ENCODE measurements at places on chromosomes 5 and 9. TPM values are rescaled to one million over a fixed set of nuclear protein-coding genes. Genes with fewer than 3 reads are reported as not detected.

EDIL3 gene
- 41.7 TPM for total RNA-seq

- DNase-seq, result no peak
Measured at GRCh38 chr5:176543428-176544182, 5.5 kb upstream of the CDHR2 start.

- DNase-seq, result no peak
Measured at GRCh38 chr5:78624011-78624541, 24.5 kb downstream of the LHFPL2 start.

DNA sequence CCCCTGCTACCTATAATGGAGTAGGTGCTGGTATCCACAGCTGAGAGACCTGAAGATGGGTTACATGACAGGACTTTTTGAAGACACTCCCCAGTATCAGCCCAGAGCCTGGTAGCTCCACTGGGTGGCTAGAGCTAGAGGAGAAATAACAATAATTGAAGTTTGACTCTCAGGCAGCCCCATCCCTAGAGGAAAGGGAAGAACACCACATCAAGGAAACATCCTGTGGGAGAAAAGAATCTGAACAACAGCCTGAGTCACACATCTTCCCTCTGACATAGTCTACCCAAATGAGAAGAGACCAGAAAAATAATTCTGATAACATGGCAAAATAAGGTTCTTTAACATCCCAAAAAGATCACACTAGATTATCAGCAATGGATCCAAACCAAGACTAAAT, 432.1 kb downstream of the CDH18 start:
- DNase-seq, result no peak

DNA sequence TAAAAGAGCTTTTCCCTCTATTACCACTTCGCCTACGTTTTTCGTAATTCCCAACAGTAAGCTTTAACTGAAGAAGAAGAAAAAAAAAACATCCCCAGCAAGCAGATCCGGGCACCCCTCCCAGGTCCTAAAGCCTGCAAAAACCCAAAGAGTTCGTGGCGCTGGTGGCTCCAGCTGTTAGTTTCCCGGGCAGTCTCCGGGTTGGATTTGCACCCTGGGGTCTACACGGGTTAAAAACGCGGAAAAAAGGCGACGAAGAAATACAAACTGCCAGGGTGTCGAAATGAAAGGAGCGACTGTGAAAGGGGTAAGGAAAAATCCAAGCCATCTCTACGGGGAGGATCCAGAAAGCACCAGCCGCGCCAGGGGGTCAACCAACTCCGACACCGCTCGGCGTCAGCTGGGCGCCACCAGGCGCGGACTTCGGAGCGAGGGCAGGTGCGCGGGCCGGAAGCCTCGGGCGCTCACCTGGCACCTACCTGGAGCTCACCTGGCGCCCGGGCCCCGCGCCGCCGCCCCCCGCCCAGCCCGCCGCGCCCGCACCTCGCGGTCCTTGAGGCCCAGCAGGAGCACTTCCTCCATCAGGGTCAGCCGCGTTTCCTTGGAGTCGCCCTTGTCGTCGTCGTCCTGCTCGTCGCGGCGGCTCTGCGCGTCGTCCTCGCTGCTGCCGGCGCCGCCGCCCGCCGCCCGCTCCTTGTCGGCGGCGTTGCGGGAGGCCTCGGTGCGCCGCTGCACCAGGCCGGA, 680 bp downstream of the GOLPH3 start:
- DNase-seq, result no peak

PLEKHG4B gene
- total RNA-seq, result 5.4 TPM

- no peak for DNase-seq
Measured at GRCh38 chr5:134517553-134517952, 7.9 kb upstream of the JADE2 start.

GRCh38 chr9:93895535-93895934, 59.6 kb downstream of the BARX1 start:
- DNase-seq, result no peak

FAT2 gene
- total RNA-seq, result 0.58 TPM

DNA sequence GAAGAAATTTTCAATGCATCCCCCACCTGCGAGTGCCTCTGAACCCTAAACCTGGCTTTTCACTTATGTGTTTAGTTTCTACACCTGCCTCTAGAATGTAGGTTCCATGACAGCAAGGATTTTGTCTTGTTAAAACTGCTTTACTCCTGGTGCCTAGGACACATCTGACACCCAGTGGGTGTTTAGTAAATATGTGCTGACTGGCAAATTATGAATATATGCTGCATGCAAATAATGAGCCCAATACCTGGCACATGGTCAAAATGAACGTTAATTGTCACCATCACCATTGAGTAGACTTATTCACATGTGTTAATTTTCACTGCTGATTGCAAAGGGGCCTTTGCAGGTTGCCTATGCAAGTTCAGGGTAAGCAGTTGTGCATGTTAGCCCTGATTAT, 249.9 kb upstream of the WWC1 start:
- DNase-seq, result no peak

NUP155 gene
- total RNA-seq, result 25.3 TPM

- DNase-seq, result no peak
Measured at GRCh38 chr9:133004091-133004998, 25.9 kb downstream of the GFI1B start.

DNA sequence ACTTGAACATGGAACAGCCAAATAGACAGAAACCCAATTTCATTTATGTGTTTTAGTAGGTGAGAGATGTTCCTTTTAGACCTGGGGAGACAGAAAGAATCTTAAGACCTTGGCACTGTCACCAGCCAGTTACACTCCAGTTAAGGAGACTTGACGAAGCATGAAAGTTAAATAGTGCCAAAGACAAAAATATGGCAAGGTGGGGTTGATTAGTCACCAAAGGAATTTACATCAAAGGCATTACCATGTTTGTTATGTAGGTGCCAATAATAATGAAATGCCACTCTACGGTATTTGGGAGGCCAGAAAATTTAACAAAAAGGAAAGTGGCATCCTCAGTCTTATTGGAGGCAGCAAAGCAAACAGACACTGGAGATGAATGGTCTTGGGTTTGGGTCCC, 9.2 kb upstream of the IL12B start:
- DNase-seq, result peak; percentile 4

DNA sequence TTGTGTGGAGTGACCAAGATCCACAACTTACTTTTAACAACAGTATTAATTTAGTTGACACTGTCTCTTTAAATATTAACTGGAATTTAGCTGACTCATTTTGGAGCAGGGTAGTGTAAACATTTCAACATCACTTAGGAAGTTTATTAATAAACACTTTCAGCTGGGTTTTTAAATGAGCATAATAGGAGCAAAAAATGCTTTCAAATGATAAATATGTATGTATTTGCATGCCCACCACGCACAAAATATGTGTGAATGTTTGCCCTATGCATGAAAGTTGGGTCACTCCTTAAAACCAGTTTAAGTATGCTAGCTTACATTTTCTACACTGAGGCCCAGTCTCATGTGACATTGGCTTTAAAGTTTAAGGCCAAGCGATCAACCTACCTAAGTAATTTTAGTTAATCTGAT, 2.9 kb downstream of the ZFAND5 start:
- no peak for DNase-seq

DNA sequence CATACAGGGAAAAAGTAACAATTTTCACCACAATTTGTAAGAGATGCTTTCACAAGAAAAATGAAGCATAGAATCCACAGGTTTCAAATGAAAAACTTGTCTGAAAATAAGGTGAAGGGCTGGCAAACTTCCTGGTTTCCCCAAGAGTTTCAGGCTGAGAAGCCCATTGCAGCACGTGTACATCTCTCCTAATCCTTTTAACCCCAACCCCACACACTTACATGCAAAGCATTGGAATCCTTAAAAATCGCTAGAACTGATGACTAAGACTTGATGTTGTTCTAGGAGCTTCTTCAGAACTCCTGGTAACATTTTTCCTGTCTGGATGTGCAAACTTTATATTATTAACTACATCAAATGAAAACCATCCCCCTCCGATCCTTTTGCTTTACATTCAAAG, 317.8 kb upstream of the RGMB start:
- DNase-seq, result no peak

ASTN2 gene
- 12.2 TPM for total RNA-seq

GRCh38 chr5:60084226-60084625, 190.7 kb upstream of the PDE4D start:
- no peak for DNase-seq

GRCh38 chr9:3650994-3651622, 125.3 kb upstream of the RFX3 start:
- no peak for DNase-seq

GRCh38 chr5:155303120-155303519, 289.6 kb downstream of the KIF4B start:
- no peak for DNase-seq

ROPN1L gene
- 0.21 TPM for total RNA-seq

CDX1 gene
- total RNA-seq, result 0.33 TPM

DNA sequence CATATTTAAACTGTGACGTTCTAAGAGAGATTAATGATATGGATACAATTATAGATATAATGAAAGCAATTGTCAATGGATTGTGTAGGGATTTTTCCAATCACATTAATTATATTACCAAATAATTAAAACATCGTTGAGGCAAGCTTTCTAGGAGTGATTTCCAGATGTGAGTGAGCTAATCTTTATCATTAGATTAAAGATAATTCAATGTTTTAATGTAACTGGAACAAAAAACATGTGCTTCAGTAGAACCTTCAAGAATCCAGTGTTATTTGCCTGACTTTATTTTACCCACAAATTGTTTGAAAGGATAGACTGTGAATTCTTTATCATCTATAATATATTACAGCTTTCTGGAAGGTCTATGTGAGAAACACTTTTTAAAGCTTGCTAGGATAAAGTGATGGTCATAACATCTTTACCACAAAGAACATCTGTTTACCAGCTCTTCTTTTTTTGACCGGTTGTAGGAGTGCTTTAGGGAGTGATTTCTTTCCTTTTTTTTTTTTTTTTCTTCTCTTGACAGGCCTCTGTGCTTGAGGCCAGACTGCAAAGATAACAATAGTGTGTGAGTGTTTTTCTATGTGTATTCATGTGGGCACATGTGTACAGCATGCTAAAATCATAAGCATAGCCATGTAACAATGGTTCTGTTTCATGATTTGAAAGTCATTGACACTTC, 35.0 kb downstream of the SNCAIP start:
- no peak for DNase-seq

- DNase-seq, result no peak
Measured at GRCh38 chr9:114745108-114745848, 60.6 kb downstream of the TNFSF15 start.

- no peak for DNase-seq
Measured at GRCh38 chr9:91077624-91078368, 276.2 kb downstream of the SYK start.

KCNN2 gene
- 0.88 TPM for total RNA-seq

GRCh38 chr5:112642885-112643284, 94.8 kb upstream of the APC start:
- DNase-seq, result no peak

GRCh38 chr5:116738615-116739261, 164.1 kb upstream of the SEMA6A start:
- DNase-seq, result no peak

DNA sequence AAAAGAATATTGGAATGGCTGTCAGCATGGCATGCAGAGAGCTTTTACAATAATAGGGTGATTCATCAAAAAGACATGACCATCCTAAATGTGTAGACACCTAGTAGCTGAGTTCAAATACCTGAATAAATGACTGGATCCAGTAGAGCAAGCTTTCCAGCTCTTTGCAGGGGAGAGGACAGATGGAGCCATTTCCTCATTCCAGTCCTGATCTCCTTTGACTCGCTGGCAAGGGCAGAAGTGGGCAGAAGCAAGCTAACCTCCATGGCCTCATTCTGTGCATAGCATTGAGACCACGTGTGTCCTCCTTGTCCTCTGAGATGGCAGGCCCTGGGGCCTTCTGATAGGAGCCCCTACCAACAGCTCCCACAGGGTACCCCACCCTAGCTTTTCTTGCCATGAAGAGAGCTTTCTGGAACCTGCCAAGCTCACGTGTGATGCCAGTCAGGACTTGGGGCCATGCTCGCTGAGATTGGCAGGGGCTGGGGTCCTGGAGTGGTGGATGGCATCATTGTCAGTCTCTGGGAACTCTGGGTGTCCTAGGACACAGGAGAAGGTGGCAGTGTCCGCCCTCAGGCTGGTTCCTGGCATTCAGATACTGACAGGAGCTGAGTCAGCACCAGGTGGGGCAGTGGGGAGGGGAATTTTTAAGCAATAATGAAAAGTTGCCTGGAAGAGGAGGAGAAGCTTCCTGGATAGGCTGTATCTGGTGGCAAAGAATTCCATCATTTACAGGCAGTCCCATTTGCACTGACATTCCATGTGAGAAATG, 33.6 kb downstream of the WWC1 start:
- DNase-seq, result peak; percentile 69

PCDHGA7 gene
- total RNA-seq, result 2.2 TPM

PCDHGA5 gene
- 0.58 TPM for total RNA-seq

DNA sequence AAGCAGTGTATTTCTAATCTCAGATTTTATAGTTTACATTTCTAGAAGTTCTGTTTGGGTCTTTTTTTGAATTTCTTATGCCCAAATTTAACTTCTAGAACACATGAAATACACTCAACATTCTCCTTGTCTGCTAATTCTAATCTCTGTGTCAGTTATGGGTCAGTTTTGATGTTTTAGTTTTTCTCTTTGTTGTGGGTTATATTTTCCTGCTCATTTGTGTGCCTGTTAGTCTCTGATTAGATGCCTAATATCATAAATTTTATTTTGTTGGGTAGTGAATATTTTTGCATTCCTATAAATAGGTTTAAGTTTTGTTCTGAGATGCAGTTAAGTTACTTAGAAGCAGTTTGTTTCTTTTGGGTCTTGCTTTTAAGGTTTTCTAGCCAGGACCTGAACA, 12.4 kb downstream of the LCP2 start:
- DNase-seq, result no peak

MXD3 gene
- total RNA-seq, result 6.6 TPM

Measured in kidney epithelial cell (primary cell).